ENCODE measurements at places on chromosomes 2 and 18.

GRCh38 chr2:58553522-58553921, 312.4 kb upstream of the FANCL start:
- DNase-seq, result no peak

- no peak for DNase-seq
Observed at GRCh38 chr2:31014516-31014915, 123.7 kb downstream of the GALNT14 start.

DNA sequence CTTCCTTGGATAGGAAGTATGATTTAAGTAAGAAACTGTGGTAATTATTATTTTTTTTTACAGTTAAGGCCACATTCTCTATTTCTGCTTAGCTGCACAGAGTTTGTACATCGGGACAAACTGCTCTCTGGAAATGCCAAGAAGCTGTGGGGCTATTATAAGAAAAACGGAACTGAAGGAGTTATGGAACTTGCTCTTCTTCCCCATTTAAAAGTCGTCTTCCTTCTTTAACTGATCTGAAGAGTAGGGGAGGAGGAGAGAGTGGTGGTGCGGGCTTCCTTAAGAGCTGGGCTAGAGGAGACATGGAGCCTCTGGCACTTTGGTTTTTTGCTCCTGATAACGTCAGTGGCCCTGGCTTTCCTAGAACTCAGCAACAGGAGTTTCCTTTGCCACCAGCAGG, 54.4 kb downstream of the RAB31 start:
- DNase-seq, result no peak

DNA sequence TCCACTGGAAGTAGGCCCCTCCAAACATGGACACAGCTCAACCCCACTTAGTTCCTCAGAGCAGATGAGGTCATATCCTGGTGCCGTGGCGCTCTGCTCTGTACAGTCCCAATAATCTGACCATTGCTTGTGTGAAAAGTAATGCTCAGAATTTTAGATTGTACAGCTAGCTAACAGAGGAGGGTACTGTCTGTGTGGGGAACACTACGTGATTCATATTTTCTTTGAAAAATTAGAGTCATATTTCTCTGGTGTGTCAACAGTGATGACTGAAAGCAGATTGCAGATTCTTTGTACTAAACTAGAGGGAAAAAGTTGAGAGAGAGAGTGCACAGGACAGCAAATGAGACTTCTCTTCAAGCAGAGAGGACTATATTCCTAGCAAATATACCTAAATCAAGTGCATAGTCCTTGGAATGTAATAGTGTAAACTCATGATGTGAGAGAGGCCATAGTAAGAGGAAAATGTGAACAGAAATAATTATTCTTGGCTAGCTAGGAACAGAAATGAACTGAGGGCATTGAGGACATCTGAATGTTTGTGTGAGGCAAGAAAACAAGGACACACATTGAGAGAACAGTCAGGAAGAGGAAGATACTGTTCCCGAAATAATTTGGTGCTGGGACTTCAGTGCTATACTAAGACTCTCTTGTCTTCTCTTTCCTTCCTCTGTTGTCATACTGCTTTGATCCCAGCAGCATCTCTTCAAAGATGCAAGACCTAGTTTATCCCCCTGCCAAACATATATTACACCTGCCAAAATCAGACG, 157.0 kb upstream of the RND3 start:
- no peak for DNase-seq

DNA sequence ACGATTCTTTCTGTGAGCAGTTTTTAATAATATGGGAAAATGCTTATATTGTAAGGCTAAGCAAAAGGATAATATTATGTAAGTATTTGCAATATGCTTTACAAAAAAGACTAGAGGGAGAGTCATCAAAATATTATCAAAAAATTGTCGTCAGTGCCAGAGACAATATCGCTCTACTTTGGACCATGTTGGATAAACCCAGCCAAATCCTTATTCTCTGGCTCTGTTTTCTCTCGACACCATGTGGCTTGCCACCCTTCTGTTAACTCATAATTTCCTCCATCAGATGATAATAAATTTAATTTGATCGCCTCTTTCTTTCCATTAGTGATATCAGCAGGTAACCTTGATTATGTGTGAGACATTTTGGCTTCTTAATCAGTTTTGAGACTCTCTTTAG, 129.9 kb downstream of the CDC42EP3 start:
- DNase-seq, result no peak

- DNase-seq, result no peak
Observed at GRCh38 chr2:221569425-221569845, 2.7 kb downstream of the EPHA4 start.

GRCh38 chr18:50757358-50757757, 62.5 kb downstream of the MRO start:
- no peak for DNase-seq

GRCh38 chr2:140641163-140641562, 1489.7 kb downstream of the LRP1B start:
- no peak for DNase-seq

Data from activated CD8-positive, alpha-beta memory T cell treated with anti-CD3 and anti-CD28 coated beads for 1 hour (primary cell).